ENCODE measurements at places on chromosomes 3 and 15.

DNA sequence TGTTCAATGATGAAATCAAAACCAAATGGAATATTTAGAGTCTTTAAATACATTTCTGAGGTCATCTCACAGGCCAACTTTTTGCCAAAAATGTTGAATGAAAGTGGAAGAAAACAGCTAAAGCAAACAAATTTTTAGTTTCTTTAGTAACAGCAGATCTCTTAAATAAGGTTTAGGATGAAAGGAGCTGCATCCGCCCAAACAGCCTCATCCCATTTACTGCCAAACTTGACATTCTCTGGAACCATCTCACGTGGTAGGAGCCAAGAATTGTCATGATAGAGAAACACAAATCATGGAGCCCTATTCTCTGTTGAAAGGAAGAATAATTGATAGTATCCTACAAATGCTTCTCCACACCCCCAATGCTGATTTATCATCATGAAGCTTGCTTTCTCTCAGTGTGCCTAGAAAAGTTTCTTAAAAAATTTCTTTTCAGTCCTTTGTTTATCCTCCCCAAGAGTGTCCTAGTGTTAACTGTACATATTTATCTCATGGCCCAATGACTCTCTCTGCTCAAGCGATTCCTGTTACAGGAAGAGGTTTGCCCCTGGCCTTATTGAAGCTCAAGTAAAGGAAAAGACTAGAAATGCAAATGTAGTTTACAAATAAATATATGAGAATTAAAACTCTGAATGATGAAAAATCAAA, 23.4 kb downstream of the SLC9A9 start:
- no peak for DNase-seq

DNA sequence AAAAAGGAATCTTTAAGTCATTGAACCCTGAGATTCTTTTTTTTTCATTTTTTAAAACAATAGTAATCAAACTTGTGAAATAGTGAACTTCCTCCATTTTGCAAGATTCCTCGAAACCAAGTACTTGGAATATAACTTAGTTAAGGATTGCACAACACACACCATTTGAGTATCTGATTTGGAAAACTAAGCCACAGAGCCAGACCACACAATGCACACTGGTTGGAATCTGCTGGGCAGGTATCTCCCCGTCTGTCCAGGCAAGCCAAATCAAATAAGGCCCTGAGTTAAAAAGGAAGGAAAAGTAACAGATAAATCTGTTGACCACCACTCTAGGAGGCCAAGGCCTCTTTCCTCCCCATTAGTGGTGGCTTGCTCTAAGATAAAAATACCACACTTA, 177.5 kb upstream of the ICE2 start:
- no peak for DNase-seq

DNA sequence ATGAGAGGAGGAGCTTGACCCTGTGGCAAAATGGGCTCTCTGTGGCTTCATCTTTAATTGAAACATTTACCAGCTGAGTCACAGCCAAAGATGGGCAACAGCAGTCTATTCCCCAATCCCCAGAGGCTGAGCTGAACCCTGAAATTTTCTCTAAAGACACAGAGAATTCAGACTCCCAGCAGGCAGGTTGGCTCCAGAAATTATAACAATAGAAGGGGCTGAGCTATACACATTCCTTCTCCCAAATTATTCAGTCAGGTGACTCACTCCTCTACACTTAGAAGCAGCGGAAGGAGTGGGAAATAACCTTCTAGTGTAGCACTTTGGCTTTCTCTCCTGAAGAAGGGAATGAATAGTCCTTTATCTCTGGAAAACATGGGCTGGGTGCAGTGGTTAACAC, 264.3 kb upstream of the ARHGEF26 start:
- no peak for DNase-seq

GRCh38 chr3:163622384-163622783, 1455.9 kb downstream of the SI start:
- no peak for DNase-seq

DNA sequence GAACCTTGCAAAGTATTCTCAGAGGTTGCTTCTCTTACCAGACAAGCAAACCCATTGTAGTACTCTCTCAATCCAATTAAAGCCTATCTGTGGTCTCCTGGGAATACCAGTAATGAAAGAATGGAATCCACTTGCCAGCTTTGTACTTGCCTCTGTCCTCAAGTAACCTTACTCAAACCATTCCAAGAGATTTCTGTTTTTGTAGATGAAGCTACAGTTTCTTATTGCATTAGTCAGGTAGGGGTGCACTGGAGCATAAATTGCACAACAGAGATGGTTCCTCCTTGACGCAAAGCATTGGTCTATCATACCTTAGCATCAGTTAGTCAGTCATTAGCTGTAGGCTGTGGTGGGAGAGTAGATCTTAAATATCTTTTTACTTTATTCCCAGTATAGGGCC, 52.9 kb downstream of the BTLA start:
- DNase-seq, result no peak

DNA sequence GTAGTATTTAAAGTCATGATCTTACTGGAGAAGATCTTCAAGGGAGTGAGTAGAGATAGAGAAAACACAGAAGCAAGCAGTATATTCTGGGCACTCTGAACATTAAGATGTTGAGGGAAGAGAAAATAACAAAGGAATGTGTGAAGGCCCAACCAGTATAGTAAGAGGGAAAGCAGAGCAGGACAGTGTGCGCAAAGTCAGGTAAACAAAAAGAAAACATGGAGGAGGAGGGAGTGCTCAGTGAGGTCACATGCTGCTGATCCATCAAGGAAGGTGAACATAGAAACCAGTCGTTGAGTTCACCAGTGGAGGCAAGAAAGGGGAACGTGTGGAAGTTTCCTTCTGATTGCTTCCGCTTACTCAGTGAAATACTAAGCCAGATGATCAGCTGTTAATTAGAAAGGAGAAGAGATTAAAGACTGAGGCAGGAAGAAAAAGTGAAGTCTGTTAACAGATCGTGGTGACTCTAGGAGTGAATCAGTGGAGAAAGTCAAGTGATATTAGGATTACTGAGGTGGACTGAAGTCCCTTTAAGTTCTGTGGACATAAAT, 47.2 kb downstream of the OPA1 start:
- DNase-seq, result no peak

- DNase-seq, result no peak
Measured at GRCh38 chr3:43094381-43094780, 11.5 kb downstream of the POMGNT2 start.

GRCh38 chr3:122497425-122497824, 17.3 kb downstream of the KPNA1 start:
- no peak for DNase-seq

DNA sequence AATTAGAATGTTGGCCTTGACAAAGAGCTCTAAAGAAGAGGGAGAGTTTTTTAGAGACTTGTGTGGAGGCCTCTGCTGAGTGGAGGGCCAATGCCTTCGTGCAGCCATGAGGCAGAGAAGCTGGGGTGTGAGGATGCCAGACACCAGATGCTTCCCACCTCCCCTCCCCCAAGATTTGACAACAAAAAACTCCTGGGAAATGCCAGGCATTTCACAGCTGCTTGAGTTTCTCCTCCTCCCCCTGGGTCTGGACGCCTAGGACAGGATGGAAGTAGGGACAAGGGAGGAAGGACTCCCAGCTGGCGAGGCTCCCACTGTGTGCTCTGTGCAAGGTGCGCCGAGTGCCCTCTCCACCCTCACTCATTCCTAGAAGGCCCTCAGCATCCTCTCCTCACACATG, 20.1 kb downstream of the TGM4 start:
- no peak for DNase-seq

GRCh38 chr3:18238332-18238731, 186.8 kb downstream of the SATB1 start:
- no peak for DNase-seq

DNA sequence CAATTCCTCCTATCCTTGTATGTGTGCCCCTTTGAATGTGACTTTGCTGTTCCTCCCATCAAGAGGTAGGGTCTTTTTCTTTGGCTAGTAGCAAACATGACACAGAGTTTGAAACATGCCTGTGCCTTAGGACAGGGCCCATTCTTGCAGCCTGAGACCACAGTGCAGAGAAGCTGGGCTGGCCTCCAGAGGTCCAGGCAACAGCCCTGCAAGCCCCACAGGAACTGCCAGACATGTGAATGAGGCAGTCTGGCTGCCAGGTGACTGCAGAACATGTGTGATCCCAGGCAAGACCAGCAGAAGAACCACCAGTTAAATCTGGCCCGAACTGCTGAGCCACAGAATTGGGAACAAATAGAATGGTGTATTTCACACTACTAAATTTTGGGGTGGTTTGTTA, 1.2 kb upstream of the HGD start:
- DNase-seq, result no peak

All from NCI-H1417 treated with DMSO at 0.1 percent for 48 hours (cell line).